Stomach (tissue), 19 donors: ENCODE measurements at places on chromosomes 1 and 21. TPM values are rescaled to one million over a fixed set of nuclear protein-coding genes. Genes with fewer than 3 reads are reported as not detected.
A peak's percentile ranks its signal among the peaks of the same experiment; 100 is the strongest.

GRCh38 chr1:241846862-241847539 lies 1.0 kb upstream of the EXO1 start:
- no peaks in the 10 kb centered on the region for H3K27me3 ChIP-seq
- peaks cover 9% of the 10 kb centered on the region for H3K4me1 ChIP-seq
- H3K27ac ChIP-seq, result peak overlapping the region; percentile 94
- H3K36me3 ChIP-seq, result no peaks in the 10 kb centered on the region

DNA sequence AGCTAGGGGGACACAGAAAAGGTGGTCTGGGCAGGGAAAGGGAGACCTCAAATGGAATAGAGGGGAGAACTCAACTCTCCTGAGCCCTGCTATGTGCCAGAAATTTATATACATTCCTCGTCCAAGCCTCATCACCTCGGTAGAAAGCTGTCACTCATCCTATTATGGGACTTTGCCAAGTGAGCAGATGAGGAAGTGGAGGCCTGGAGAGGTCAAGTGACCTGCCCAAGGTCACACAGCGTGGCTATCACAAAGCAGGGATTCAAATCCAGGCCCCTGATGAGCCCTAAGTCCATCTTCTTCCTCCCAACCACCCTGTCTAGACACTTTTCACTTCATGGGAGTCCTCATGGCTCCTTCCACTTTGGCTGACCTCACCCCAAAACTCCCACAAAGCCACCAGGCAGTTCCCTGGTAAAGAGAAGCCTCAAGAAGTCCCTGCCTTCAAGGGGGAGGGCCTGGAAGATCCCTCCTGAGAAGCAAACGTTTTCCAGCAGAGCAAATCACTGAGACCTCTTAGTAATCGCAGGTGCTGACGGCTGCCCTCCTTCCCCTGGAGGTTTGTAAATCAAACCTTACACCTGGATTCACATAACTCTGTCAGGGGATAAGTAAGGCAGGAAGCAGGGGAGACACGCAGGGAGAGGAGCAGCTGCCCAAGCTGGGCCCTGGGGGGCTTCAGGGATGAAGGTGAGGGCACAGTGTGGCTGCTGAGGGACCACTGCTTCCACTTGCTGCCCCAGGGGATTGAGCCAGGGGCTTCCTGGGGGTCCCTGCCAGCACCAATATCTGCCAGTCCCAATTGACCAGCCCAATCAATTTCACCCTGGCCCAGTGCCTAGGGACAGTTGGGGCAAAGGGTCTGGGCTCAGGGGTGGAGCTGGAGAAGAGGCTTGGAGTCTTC lies 351.2 kb downstream of the MATN1 start:
- H3K36me3 ChIP-seq, result no peaks in the 10 kb centered on the region
- no peak overlapping the region for H3K27ac ChIP-seq
- no peak overlapping the region for H3K4me3 ChIP-seq
- H3K4me1 ChIP-seq, result no peaks in the 10 kb centered on the region

Gene ADCY10
- total RNA-seq, result not detected

- H3K27ac ChIP-seq, result no peak overlapping the region
- H3K36me3 ChIP-seq, result no peaks in the 10 kb centered on the region
- H3K4me3 ChIP-seq, result no peak overlapping the region
Measured at GRCh38 chr1:185570962-185571361, 163.2 kb upstream of the HMCN1 start.

DNA sequence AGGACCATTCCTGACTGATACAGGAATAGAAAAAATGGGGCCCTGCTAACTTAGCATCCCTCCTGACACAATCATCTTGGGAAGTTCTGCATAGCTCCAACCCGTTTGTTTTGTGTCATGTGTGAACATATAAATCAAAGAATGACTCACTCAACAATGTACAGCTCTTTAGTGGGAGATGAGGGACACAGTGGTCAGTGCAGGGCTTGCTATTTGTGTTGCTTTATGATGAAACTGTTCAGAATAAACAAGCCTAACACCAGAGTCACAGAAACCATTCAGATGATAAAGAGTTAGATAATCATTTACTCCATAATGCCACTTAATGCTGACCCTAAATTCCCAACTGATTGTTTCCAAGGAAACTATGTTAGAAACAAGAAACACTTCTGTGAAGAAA lies 154.2 kb upstream of the ZNHIT6 start:
- H3K4me1 ChIP-seq, result no peaks in the 10 kb centered on the region
- no peak overlapping the region for H3K4me3 ChIP-seq
- no peak for DNase-seq

DNA sequence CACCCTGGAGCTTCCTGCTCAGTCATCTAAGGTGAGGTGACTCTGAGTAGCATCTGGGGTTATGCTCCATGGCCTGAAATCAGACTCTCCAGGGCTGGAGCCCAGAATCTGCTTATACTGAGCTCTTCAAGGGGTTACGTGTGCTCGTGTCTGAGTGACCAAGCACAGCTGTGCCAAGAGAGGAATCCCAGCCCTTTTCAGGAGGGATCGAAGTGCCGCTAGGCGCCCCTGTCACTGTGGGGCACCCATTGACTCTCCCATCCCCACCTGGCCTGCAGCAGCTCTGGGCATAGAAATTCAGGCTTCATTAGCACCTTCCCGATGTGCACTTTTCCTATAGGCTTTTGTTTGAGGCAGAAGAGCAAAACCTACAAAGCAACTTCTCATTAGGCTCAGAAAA lies 13.8 kb downstream of the VASH2 start:
- DNase-seq, result no peak
- no peak overlapping the region for H3K4me3 ChIP-seq
- no peaks in the 10 kb centered on the region for H3K4me1 ChIP-seq
- H3K27me3 ChIP-seq, result no peaks in the 10 kb centered on the region
- H3K27ac ChIP-seq, result no peak overlapping the region
- H3K36me3 ChIP-seq, result no peaks in the 10 kb centered on the region

GRCh38 chr1:116386042-116386441 lies 13.0 kb downstream of the ATP1A1 start:
- H3K4me1 ChIP-seq, result peaks cover 27% of the 10 kb centered on the region
- H3K27me3 ChIP-seq, result no peaks in the 10 kb centered on the region
- peaks cover 55% of the 10 kb centered on the region for H3K36me3 ChIP-seq
- no peak overlapping the region for H3K27ac ChIP-seq
- no peak overlapping the region for H3K4me3 ChIP-seq
- no peak for DNase-seq

DNA sequence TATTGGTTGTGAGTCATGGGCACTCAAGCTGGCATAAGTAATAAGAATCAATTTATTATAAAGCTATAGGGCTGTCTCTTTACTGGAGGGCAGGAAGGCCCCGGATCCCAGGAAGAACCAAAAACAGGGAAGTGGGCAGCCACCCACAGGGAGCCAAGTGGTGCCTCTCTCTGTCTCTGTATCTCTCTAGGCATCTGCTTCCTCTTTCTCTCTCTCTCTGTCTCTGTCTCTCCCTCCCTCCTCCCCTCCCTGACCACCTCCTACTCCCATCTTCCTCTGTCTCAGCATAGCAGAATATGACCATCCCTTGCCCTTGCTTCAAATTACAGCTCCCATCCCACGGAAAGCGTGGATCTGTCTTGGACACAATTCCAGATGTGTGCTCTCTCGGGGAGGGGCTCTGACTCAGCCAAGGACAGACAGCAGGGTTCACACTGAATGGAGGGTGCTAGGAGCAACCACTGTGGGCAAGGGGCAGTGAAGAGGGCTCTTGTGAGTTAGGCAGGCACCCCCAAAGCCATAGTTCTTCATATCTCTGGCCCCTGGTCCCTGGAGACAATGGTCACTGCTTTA lies 80.4 kb upstream of the LPGAT1 start:
- H3K36me3 ChIP-seq, result no peaks in the 10 kb centered on the region
- H3K4me1 ChIP-seq, result no peaks in the 10 kb centered on the region
- H3K4me3 ChIP-seq, result no peak overlapping the region
- H3K27ac ChIP-seq, result no peak overlapping the region

DNA sequence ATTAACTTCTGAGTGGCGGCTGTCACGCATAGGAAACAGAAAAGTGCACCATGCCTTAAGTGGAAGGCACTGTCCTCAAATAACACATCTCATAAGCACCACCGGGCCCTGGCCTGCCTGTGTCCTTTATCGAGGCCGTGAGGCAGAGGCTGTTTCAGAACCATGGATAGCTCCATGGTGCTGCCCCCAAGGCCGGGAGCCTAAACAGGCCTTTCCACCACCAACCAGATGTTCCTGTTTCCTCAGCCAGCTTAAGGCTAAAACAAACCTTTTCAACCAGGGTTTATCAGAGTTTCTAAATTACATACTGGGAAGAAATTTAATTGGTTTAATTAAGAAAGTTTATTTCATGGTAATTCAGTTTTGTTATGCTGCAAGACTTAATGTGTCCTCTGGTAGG lies 114.4 kb downstream of the DMRTA2 start:
- H3K36me3 ChIP-seq, result no peaks in the 10 kb centered on the region
- no peak overlapping the region for H3K27ac ChIP-seq
- no peak overlapping the region for H3K4me3 ChIP-seq

- H3K4me1 ChIP-seq, result peaks cover 12% of the 10 kb centered on the region
- H3K27me3 ChIP-seq, result no peaks in the 10 kb centered on the region
- H3K4me3 ChIP-seq, result no peak overlapping the region
- no peak for DNase-seq
Measured at GRCh38 chr1:193417403-193417802, 231.0 kb upstream of the B3GALT2 start.

DNA sequence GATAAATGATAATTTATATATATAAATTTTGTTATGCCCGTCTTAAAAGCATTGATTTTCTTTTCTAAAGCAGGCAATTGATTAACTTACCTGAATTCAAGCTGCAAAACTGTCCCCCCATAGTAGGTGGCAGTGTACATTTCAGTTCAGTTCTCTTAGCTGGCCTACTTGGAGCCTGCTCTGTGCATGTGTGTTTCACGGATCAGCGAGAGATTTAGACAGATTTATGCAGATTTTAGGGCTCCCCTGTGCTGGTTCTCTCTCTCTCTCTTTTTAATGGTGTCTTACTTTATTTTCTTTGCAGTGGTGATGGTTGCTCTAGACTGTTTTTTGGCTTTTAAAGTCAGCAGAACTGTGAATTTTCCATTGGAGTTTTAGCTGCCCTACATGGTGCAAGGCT lies 30.7 kb downstream of the CLIC4 start:
- H3K27me3 ChIP-seq, result no peaks in the 10 kb centered on the region
- H3K36me3 ChIP-seq, result no peaks in the 10 kb centered on the region
- no peak for DNase-seq
- H3K4me3 ChIP-seq, result no peak overlapping the region
- no peak overlapping the region for H3K27ac ChIP-seq
- no peaks in the 10 kb centered on the region for H3K4me1 ChIP-seq

GRCh38 chr21:26888931-26889330 lies 43.7 kb upstream of the ADAMTS1 start:
- H3K27ac ChIP-seq, result no peak overlapping the region
- H3K4me1 ChIP-seq, result no peaks in the 10 kb centered on the region
- no peaks in the 10 kb centered on the region for H3K27me3 ChIP-seq
- no peaks in the 10 kb centered on the region for H3K36me3 ChIP-seq
- H3K4me3 ChIP-seq, result no peak overlapping the region
- DNase-seq, result no peak

Gene GCSAML
- total RNA-seq, result not detected

DNA sequence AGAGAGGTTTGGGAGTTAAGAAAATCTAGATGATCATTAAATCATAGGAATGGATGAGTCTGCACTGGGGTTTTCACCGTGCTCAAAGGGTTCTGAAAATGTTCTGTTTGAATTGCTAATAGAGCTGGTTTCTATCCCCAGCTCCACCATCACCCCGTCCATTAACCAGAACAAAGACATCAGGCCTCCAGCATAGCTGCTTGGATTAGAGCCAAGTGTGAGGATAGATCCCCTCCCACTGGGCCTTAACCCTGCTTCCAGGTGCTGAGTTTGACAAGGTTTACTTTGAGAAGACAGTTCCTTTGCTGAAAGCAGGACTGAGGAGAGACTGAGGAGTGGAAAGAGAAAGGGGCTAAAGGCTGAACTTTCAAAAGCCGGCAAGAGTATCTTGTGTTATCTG lies 48.3 kb downstream of the MPZL1 start:
- no peak overlapping the region for H3K4me3 ChIP-seq
- no peak overlapping the region for H3K27ac ChIP-seq
- H3K27me3 ChIP-seq, result no peaks in the 10 kb centered on the region
- no peaks in the 10 kb centered on the region for H3K4me1 ChIP-seq
- no peak for DNase-seq
- peaks cover 89% of the 10 kb centered on the region for H3K36me3 ChIP-seq

- no peaks in the 10 kb centered on the region for H3K36me3 ChIP-seq
- H3K27me3 ChIP-seq, result no peaks in the 10 kb centered on the region
- peak; percentile 34 for DNase-seq
- H3K4me1 ChIP-seq, result no peaks in the 10 kb centered on the region
Measured at GRCh38 chr1:187413405-187414169, 584.8 kb downstream of the PLA2G4A start.

DNA sequence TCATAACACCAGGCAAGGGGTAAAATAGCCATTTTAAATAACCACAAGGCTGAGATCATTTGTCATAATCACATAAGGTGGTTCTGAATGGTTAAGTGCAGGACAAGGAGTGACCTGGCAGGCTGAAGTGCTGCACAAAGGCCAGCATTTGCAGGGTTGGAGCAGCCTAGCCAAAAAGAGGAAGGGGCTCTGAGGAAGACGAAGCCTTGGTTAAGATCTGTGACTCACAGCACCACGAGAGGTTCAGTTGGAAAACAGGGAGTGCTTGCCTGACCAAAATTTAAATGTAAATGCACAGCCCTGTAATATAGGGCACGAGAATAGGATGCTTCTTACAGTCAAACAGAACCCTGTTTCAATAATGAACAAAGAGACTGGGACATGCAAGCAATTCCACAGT lies 12.1 kb downstream of the ATP5PF start:
- H3K4me3 ChIP-seq, result no peak overlapping the region
- H3K27me3 ChIP-seq, result no peaks in the 10 kb centered on the region
- DNase-seq, result no peak
- peaks cover 68% of the 10 kb centered on the region for H3K36me3 ChIP-seq

DNA sequence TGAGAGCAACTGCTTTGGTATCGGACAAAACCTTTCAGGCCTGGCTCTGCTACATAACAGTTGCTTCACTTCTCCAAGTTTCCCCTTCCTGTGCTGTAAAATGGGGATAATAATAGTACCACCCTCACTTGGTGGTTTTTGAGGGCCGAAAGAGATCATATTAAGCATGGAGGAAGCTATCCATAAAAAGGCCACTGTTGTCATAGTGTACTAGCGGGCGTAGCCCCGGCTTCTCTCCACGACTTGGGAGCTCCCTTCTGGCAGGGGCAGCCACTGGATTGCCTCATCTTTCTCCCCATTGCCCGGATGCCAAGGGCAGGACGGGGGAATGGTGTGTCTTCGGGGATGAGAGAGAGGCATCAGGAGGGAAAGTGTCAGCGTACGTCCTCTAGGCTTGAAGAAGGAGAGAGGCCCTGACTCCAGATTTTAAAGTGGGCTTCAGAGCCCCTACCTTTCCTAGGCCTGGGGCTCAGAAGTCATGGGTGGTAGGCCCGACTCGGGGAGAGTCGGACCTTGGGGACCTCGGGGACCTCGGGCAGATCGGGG lies 548 bp upstream of the MFSD2A start:
- no peak overlapping the region for H3K27ac ChIP-seq
- H3K27me3 ChIP-seq, result peaks cover 9% of the 10 kb centered on the region
- no peak for DNase-seq
- peaks cover 15% of the 10 kb centered on the region for H3K4me1 ChIP-seq
- H3K4me3 ChIP-seq, result peak overlapping the region; percentile 55

GRCh38 chr1:21736876-21737275 lies 46.1 kb downstream of the USP48 start:
- H3K27me3 ChIP-seq, result no peaks in the 10 kb centered on the region
- no peak overlapping the region for H3K27ac ChIP-seq
- H3K4me1 ChIP-seq, result no peaks in the 10 kb centered on the region
- no peak overlapping the region for H3K4me3 ChIP-seq
